ENCODE measurements at places on chromosomes 2 and 18. TPM values are rescaled to one million over a fixed set of nuclear protein-coding genes. Genes with fewer than 3 reads are reported as not detected.

The PELI1 gene
- 12.2 TPM for total RNA-seq

The TUBA4B gene
- total RNA-seq = 0.04 TPM

The ONECUT2 gene
- 0.35 TPM for total RNA-seq

The SERPINB3 gene
- total RNA-seq = not detected

DNA sequence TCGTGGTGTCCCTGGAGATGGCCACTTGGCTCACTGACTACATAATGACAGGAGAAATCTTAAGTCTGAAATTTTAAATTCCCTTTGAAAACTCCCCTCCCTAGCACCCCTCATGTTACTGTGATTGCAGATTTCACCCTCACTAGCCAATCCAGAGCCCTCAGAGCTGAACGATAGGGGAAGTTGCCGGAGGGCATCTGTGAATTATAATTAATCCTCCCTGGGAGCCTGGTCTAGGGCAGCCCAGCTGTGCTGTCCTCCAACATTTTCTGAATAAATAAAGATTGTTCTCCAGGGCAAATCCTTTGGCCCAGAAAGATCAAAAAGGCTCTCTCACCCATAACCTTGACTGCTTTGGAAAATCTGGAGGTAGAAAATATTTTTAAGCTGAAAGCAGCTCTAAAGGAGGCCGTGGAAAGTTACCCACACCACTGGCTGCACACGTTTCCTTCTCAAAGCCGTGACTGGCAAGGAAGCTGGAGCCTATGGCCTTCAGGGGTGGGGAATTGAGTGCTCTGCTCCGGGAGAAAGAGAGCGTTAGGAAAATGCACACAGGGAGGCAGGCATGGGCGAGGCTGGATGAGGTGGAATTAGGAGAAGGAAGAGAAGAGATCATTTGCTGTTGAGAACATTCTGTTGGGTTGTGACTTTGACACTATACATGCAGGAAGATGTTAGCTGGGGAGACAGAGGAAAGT lies 68.9 kb upstream of the CNGA3 start:
- H3K36me3 ChIP-seq = no peaks in the 10 kb centered on the region
- H3K4me3 ChIP-seq = no peak overlapping the region
- DNase-seq = no peak
- H3K27ac ChIP-seq = no peak overlapping the region
- H3K27me3 ChIP-seq = no peaks in the 10 kb centered on the region
- peaks cover 6% of the 10 kb centered on the region for H3K4me1 ChIP-seq

DNA sequence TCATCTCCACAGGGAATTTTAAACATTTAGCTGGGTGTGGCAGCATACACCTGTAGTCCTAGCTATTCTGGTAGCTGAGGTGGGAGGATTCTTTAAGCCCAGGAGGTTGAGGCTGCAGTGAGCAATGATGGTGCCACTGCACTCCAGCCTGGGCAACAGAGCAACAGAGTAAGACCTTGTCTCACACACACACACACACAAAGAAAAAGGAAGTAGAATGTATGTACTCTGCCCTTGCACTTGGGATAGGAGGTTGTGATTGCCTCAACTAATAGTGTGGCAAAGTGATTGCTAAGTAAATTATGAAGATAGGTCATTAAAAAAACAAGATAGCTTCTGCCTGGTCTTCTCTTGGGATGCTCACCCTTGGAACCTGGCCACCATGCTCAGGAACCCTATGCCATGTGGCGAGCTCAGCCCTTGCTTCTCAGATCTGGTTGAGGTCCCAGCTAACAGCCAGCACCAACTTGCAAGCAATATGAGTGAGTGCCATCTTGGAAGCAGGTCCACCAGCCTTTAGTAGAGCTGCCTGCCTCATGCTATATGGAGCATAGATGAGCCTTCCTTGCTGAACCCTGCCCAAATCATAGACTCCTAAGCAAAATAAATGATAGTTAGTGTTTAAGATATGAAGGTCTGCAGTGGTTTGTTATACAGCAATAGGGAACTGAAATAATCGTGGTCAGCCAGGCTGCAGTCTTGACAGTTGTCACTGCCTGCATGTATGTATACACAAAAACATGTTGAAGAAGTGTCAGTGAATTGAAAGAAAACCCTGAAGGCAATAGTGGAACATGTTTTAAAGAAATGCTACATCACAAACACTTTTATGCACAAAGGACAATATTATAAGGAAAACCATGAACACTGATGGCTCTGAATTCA lies 30.1 kb upstream of the PNO1 start:
- H3K36me3 ChIP-seq = no peaks in the 10 kb centered on the region
- H3K27ac ChIP-seq = no peak overlapping the region
- no peaks in the 10 kb centered on the region for H3K27me3 ChIP-seq
- no peak overlapping the region for H3K4me3 ChIP-seq

GRCh38 chr2:31567679-31568078 lies 13.1 kb downstream of the SRD5A2 start:
- H3K27me3 ChIP-seq = no peaks in the 10 kb centered on the region
- no peak overlapping the region for H3K27ac ChIP-seq
- no peak for DNase-seq
- no peaks in the 10 kb centered on the region for H3K4me1 ChIP-seq
- no peaks in the 10 kb centered on the region for H3K36me3 ChIP-seq

- no peak overlapping the region for H3K4me3 ChIP-seq
- no peaks in the 10 kb centered on the region for H3K27me3 ChIP-seq
- DNase-seq = peak; percentile 29
- H3K36me3 ChIP-seq = no peaks in the 10 kb centered on the region
These were observed 308.2 kb downstream of the EN1 start for GRCh38 chr2:118539290-118539689.

- no peaks in the 10 kb centered on the region for H3K4me1 ChIP-seq
- DNase-seq = no peak
- H3K27me3 ChIP-seq = no peaks in the 10 kb centered on the region
- H3K4me3 ChIP-seq = no peak overlapping the region
- H3K36me3 ChIP-seq = no peaks in the 10 kb centered on the region
These were observed 23.8 kb upstream of the ASPRV1 start for GRCh38 chr2:69985216-69985615.

Measured in muscle of leg (tissue), 16 donors.